ENCODE measurements at places on chromosomes 6 and 20.

DNA sequence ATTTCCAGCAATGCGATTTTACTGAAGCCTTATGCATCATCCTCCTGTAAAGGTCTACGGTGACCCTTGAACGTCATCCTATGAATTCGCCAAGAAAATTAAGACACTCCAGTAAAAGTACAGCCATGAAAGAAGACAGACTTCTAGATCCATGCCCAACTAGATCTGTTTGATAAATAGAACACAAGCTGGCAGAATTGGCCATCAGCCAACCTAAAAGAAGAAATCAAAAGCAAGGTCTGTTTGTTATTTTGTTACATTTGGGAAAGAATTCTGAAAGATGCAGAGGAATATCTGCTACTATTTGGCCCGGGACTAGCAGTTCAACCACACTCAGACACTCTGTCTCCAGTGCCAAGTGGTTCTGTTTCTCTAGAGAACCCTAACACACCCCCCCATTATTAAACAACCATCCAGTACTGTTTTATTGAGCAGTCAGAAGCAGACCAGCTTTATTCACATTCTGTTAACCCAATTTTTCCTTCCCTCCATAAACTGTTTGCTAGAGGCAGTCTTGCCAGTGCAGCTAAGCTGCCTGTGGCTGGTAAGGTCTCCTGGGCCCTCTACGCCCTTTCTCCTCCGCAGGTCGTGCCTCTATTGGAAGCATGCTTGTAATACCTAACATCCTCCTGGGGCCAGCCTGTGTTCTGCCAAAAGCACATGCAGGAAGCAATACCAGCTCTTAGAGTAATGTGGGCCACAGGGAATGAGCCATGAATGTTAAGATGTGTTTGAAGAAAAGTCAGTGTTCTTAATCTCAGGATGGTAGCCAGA is 30.7 kb downstream of the LY86 start:
- no peak for DNase-seq

DNA sequence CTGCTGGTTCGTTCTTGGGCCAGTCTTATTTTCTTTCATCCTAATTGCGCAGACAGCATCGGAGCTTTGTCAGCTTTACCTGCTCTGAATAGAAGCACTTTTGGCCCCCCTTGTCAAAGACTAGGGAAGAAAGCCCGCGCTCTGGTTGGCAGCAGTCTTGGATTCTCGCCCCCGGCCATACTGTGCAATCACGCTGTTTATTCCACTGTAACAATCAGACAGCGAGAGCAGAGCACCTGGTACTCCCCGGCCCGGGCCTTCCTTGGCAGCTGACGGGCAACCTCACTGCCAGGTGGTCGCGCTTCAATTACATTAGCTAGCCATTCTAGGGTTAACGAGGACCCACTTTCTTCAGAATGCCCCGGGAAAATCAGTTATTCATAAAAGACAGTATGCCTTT is 72.6 kb downstream of the INSM1 start:
- no peak for DNase-seq

DNA sequence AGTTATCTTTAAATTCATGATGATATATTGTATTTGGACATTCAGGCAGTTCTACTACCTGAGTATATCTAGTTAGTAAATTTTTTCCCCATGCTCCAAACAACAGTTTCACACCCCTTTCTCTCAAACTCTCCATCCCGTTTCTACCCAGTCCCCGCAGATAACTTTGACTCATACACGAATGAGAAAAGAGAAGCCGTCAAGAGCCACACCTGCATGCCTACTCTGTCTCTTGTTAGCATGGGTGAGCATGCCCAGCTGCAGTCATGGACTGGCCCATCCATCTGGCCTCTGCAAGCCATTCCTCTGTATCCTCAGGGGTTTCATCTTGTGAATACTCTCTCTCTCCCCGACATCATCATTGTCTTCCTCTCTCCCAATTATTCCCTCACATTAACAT is 41.5 kb downstream of the MYB start:
- DNase-seq: no peak

- no peak for DNase-seq
Measured at GRCh38 chr6:31060145-31060544, 49.9 kb downstream of the MUC22 start.

- no peak for DNase-seq
Measured at GRCh38 chr20:24165301-24166122, 176.9 kb upstream of the GGTLC1 start.

DNA sequence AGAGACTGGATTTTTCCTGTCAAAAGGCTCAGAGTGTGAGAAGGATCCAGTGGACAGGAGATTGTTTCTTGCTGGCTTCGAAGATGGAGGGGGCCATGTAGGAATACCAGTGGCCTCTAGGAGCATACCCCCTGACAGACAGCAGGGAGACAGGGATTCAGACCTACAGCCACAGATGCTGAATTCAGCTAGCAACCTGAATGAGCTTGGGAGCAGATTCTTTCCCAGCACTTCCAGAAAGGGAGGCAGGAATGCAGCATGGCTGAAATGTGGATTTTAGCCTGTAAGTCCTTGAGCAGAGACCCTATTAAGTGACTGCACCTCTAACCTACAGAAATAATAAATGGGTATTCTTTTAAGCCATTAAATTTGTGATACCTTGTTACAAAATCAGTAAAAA is 44.6 kb downstream of the STXBP5 start:
- DNase-seq: no peak

DNA sequence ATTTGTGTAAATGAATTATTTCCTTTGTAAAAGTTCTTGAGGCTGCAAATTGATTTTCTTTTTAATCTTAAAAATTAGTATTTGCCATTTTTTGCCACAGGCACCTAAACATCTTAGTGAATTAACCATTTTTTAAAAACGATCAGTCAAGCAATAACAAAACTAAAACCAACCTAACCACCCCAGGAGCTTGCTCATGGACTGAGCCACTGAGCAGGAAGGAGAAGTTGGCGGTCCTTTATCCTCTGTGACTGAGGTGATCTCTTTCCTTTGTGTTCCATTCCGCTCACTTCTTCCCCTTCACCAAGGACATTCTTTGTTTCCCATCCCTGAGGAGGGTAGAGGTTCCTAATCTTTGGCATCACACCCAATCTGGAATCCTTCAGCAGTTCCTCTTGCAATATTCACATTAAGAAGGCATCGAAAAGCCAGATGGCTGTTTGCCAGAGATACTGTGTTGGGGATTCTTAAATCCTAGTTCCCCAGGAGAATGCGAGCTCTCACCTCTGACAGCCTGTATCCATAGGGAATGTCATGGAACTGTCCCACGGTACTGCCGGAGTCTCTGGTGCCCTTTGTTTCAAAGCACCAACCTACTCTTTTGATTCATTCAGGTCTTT is 30.5 kb downstream of the RPRD1B start:
- DNase-seq: no peak

GRCh38 chr6:129691709-129692108 is 18.3 kb downstream of the ARHGAP18 start:
- no peak for DNase-seq

DNA sequence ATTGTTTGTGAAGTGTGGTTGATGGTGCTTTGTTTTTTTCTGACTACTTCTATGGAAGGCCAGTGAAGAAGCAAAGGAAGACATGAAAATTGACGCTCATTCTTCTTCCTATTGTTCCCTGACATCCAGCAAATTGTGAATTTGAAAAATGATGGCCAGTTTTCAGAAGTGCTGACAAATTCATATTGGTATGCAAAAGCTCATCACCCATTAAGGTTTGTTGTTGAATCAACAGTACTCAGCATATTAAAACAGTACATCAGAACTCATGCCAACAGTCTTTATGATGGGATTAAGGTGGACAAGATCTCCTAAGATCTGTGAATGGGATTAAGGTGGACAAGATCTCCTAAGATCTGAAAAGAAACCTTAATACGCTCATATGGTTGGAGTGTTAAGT is 1.0 kb upstream of the MTG2 start:
- no peak for DNase-seq

DNA sequence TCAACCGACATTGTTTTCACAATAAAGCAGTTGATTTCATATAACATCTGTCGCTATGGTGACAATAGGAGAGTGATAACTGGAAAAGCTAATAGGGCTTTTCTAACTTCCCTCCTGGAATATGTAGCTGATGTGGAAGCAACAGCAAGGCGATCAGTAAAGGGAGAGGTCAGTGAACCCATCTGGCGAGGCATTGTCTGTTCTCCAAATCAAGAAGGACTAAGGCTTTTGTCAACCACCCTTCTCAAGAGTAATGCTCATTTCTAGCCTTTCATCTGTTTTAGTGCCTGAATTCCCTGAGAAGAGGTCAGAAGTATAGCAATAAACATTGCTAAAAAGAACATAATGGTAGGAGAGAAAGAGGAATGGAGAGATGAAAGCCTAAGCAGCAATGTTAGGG is 201.3 kb downstream of the AKAP7 start:
- no peak for DNase-seq

GRCh38 chr6:41051873-41052272 is 1.1 kb upstream of the APOBEC2 start:
- DNase-seq: no peak

- DNase-seq: no peak
Measured at GRCh38 chr6:53752856-53753255, 41.9 kb upstream of the LRRC1 start.

GRCh38 chr20:1568163-1568490 is 10.6 kb upstream of the SIRPD start:
- DNase-seq: no peak

DNA sequence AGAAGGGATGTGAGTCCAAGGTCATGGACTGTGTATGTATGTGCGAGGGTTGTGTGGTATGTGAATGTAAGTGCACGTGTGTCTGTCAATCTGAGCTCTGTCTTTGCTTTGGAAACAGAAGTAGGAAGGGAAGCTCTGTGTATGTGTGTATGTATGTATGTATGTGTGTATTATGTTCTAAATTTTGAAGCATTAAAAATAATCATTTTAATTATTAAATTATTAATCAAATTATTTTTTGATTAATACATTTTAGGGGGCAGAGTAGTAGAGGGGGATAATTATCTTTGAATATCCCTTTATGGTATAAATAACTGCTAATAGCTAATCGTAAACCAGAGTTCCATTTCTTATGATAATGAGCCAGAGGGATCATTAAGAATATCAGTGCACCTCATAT is 42.8 kb downstream of the SH3BGRL2 start:
- no peak for DNase-seq

DNA sequence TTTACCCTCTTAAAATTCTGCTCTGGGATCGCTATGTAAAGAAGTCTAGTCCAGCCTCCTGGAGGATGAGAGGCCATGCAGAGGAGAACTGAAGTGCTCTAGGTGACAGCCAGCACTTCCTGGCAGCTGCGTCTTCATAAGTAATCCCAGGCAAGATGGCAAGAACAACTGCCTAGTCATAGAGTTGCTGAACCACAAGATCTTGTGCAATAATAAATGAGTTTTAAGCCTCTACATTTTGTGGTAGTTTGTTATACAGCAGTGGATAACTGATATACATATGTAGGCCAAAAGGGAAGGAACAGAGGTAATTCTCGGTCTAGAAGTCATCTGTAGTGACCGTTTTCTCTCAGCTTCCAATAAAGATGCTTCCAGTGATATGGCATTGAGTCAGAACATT is 103.8 kb upstream of the FLRT3 start:
- no peak for DNase-seq

DNA sequence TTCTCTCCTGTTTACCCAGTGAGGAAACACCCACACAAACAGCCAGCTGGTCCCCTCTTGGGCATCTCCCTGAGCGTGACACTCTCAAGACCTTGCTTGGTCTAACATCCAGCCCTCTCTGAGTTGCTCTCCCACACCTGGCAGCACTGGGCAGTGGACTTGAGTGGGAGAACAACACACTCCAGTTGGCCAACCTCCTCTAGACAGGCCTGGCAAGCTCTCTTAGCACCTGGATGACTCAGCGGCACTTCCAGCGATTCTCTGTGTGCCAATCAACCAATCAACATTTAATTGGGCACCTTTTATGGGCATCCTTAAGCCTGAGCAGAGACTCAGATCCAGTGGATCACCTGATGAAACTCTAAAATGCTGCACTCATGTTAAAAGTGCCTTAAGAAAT is 76.6 kb upstream of the QKI start:
- DNase-seq: no peak

- no peak for DNase-seq
Measured at GRCh38 chr6:135128268-135128914, 52.7 kb upstream of the MYB start.

DNA sequence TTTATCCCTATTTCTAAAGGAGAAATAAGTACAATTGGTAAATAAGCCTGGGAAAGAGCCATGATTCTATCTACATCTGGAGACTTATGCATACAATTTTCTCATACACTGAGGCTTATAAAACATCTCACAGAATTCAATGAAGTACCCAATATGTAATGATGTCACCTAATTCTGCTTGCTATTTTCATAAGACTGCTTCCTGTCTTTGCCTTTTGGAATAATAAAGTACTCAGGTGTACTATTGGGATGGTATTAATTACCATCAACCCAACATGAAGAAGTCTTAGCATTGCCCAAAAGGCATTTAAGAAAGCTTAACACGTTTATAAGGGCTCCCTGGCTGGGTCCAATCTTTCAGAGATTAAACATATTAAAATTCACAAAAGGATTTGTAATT is 216.4 kb upstream of the TSHZ2 start:
- DNase-seq: no peak

- no peak for DNase-seq
Measured at GRCh38 chr20:23059846-23060245, 10.4 kb upstream of the THBD start.

DNA sequence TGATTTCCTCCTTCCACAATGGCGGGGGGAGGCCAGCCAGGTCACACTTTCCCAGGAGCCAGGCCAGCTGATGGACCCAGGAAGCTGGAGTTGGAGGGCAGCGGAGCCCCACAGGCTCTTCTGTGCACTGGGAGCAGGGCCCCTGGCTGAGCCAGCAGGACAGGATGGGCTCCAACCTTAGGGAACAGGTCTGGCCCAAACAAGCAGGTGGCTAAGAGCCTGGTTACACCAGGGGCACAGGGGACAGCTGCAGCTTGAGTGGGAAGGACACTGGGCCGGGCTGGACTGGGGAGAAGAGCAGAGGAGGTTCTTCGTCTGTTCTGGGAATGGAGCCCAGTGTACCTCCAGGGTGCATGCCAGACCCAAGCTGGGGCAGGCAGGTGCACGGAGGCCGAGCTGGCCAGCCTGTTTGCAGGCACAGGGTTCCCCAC is 102.3 kb downstream of the DLL1 start:
- DNase-seq: no peak

GRCh38 chr6:133778414-133779130 is 110.3 kb upstream of the TCF21 start:
- DNase-seq: no peak

- DNase-seq: no peak
Measured at GRCh38 chr6:145225500-145225899, 509.8 kb downstream of the EPM2A start.

DNA sequence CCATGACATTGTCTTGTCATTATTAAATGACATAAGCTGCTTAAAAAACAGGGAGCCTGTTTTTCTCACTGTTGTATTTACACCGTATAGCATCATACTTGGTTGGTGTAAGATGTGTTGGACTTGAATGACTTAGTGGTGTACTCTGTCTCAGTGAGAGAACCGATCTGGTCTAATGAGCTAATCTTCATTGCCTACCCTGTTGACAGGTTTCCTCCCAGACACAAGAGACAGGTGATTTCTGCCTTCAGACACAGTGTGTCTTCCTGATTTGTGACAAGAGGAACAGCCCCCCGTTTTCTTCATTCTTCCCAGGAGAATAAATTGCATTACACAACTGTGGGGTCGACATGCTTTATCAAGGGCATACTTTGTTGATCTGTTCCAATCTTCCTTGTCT is 137.2 kb upstream of the ID4 start:
- DNase-seq: no peak

Measured in SW 1271 (cell line).